ENCODE measurements at places on chromosomes 16 and 17. TPM values are rescaled to one million over a fixed set of nuclear protein-coding genes. Genes with fewer than 3 reads are reported as not detected.

GRCh38 chr17:68867759-68868516, 87.3 kb downstream of the ABCA8 start:
- no peak for DNase-seq

GRCh38 chr16:25922438-25922837, 230.7 kb downstream of the HS3ST4 start:
- DNase-seq: no peak

GRCh38 chr16:26442321-26442720, 624.4 kb upstream of the C16orf82 start:
- no peak for DNase-seq

DNA sequence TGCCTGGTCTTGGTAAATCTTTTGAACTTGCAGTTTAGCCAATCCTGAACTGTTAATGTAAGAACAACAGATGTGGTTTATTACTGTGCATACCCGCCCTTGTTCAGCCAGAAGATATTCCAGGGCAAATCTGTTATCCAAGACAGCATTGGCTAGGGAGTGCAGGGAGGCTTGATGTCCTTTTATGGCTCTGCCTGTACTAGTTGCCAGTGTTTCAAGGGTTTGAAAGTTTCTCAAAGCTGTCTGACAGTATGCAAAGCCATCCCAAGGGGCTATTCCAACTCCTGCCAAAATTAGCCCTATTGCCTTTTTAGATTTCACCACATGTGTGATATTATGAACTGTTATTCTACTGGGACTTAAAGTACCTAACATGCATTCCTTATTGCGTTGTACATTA, 30.1 kb downstream of the LCMT1 start:
- no peak for DNase-seq

- no peak for DNase-seq
These were observed 8.4 kb downstream of the MPRIP start for GRCh38 chr17:17050346-17051345.

PRSS33 gene
- not detected for polyA plus RNA-seq

UTS2R gene
- polyA plus RNA-seq: not detected

MRPS23 gene
- 91.1 TPM for polyA plus RNA-seq

DHX58 gene
- 2.8 TPM for polyA plus RNA-seq

NLRC3 gene
- 0.32 TPM for polyA plus RNA-seq

FBXL16 gene
- 0.16 TPM for polyA plus RNA-seq

Measured in psoas muscle (tissue), 8 donors.